ENCODE measurements at places on chromosomes 4 and X.

GRCh38 chr4:1285151-1285789 lies 4.4 kb upstream of the MAEA start:
- DNase-seq: no peak

DNA sequence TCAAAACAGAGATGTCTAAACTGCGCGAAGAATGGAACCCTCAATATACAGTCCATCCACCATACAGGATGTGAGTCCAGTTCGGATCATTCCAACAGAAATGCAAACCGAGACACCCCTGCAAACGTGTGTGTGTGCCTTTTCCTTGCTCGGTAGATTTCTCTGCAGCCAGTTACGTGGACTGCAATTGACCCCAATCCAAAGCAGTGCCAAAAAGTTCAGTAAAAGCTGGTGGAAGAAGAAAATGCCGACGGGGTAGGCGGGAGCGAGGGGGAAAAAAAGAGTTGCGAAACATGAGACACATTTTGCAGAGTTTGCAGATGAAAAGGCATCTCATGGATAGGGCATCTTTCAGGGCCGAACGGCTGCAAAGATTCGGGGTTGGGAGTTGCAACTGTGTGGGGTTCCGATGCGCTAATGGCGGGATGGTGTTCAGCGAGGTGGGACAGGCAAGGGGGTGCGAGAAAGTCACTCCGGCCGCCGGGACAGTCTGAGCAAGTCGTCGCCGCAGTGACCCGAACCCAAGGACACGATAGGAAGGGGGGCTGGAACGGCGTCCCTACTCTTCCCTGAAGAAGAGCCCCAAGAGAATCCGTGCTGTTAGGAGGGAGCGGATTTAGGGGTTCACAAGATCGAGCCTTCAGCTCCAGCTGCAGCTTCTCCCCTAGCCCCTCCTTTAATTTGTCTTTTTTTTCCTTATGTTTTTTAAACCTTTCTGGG lies 3.8 kb downstream of the PHOX2B start:
- DNase-seq: no peak

GRCh38 chr4:123841447-123842121 lies 445.0 kb downstream of the SPRY1 start:
- no peak for DNase-seq

GRCh38 chr4:110808351-110808878 lies 185.5 kb upstream of the PITX2 start:
- no peak for DNase-seq

DNA sequence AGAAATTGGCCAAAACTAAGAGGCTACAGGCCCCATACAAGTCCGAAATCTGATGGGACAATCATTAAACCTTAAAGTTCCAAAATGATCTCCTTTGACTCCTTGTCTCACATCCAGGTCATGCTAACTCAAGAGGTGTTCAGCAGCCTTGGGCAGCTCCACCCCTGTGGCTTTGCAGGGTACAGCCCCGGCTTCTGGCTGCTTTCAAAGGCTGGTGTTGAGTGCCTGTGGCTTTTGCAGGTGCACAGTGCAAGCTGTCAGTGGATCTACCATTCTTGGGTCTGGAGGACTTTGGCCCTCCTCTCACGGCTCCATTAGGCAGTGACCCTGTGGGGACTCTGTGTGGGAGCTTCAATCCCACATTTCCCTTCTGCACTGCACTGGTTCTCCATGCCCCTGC lies 329.1 kb upstream of the MAD2L1 start:
- DNase-seq: no peak

GRCh38 chr4:156939139-156939538 lies 32.5 kb downstream of the PDGFC start:
- no peak for DNase-seq

DNA sequence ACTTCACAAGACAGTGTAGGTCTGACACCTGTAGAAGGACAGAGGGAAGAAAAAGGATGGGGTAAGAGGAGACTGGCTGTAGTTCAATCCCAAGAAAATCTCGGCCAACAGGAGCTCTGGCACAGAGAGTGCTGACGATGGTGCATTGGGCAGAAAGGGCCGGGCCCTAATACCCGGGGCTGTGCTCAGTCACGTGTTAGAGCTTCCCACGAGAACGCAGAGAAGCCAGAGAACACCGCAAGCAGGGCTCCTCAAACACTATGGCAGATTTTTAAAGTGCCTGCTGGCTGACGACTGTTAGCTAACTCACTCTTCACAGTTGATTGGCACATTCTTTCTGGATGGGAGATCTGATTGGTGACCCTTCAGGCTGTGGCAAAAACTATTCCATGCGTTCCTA lies 35.5 kb downstream of the EREG start:
- DNase-seq: no peak

DNA sequence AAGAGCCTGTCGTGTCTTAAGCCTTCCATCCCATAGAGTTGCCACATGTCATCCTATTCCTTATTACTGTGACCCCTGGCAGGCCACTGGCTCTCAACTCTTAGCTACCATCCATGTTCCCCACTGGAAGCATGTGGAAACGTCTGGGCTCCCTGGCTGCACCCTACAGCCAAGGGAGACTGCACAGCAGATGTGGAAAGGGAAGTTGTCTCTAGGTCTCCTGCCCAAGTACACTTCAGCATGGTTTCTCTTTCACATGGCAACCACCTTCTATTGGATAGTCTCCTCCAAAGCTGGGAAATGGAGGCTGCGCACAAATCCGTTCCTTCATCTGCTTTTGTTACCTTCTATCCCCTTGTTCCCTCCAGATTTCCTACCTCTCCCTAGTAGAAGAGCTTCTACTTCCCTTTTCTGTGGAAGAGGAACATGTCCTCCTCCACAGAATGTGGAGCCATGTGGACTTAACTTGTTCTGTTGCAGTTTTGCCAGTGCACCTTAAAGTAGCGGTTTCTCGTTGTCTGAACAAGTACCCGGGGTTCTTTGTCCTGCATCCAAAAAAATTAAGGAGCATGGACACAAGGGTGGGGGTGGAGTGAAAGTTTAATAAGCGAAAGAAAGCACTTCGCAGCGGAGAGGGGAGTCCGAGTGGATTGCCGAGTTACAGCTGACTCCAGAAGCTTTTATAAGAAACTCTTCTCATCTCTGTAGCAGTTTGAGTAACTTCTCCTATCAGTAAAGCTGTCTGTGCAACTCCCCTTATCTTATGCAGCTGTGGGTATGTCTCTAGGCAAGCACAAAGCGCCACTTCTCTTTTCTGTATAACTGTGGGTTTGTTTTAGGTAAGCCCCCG lies 52.5 kb downstream of the HMGB2 start:
- no peak for DNase-seq

DNA sequence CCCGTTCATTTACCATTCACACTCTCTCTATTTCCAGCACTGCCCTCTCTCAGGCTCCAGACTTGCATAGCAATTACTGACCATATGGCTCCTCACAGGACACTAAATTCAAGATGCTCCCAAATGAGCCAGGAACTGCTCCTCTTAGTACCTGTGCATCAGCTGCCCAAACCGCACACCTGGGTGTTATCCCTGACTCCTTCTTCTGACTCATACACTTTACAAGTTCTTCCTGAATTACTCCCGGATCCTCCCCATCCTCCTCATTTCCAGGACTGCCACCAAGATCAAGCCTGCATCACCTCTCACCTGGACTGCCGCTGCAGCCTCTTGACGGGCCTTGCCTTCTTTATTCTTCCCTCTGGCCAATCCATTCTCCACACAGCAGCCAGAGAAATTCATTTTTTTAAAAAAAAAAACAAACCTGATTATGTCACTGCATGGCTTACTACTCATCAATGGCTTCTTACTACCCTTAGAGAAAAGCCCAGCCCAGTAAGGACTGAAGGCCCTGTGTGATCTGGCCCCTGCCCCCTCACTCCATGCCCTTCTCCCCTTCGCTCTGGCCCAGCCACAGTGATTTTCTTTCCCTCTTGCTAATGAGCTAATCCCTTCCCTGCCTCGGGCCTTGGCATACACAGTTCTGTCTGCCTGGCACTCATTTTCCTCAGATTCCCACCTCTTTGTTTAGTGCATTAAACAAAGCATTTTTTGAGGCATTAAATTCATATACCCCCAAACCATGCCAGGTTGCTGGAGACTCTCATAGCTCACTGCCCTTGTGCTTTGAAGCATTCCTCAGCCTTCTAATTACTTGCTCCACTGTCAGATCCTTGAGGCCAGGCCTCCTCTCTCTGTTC lies 92.0 kb downstream of the PDGFRA start:
- DNase-seq: no peak

- no peak for DNase-seq
Measured at GRCh38 chr4:125836597-125837195, 521.9 kb downstream of the FAT4 start.

DNA sequence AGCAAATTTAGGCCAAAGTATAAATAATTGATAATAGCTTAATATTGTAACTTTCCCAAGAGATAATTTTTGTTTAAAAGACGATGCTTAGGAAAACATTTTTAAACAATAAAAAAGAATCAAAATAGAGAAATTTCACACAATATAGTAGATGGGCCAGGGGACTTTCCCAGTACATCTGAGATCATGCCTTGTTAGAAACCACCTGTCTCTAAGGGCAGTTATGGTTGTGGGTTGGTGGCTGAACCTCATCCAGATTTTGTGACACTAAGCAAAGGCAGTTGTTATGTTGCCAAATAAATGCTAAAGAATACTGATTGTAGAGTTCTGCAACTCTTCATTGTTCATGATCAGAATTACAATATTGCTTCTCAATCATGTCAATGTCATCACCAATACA lies 270.6 kb downstream of the BANK1 start:
- no peak for DNase-seq

- no peak for DNase-seq
Measured at GRCh38 chr4:119118397-119118796, 17.2 kb upstream of the MYOZ2 start.
